Effector memory CD4-positive, alpha-beta T cell (primary cell): ENCODE measurements at places on chromosomes 7 and 10.
A peak's percentile ranks its signal among the peaks of the same experiment; 100 is the strongest.

- DNase-seq = no peak
Observed at GRCh38 chr10:35391153-35391953, 55.0 kb downstream of the CCNY start.

GRCh38 chr10:33132626-33133025 is 174.6 kb upstream of the ITGB1 start:
- no peak for DNase-seq

DNA sequence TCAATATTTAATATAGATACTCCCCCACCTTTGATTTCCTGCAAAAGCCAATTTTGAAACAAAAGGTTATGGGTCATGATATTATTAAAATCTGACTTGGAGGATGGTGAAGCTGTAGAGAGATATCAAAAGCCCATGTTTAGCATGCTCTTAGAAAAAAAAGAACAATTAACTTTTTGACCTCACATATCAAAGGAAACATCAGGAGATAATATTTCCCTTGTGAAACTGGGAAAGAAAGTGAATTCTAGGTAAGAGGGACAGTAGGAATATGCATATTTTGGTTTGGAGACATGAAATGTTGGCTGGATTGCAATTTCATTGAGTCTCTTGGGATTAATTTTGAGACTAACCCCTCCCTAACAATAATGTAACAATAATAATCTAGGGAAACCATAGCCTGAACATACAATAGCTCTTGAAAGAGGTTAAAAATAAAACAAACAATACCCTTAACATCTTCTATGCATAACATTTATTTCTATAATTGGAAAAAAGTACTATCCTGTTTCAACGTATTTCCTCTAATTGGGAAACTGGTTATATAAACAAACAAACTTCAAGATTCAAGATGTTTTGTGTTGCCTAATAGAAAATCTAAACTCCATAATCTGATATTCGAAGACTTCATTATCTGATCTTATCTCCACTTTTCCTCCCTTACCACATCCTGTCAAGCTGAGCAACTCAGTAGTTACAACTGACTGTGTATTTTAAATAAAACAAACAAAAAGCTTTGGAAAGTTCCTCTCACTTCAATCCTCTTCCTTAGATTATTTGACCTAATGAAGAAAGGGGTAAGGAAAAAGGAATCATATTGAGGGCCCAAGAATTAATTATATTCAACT is 14.8 kb downstream of the TMEM26 start:
- no peak for DNase-seq

GRCh38 chr10:129765664-129766550 is 198.2 kb downstream of the EBF3 start:
- DNase-seq = no peak

DNA sequence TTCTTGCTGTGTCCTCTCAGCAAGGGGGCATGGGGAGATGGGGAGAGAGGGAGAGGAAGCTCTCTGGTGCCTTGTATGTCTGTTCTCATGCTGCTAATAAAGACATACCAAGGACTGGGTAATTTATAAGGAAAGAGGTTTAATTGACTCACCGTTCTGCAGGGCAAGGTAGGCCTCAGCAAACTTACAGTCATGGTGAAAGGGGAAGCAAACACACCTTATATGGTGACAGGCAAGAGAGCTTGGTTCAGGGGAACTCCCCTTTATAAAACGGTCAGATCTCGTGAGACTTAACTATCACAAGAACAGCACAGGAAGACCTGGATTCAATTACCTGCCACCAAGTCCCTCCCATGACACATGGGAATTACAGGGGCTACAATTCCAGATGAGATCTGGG is 464.7 kb upstream of the CELF2 start:
- DNase-seq = no peak

- DNase-seq = no peak
Observed at GRCh38 chr7:83388436-83388835, 225.8 kb upstream of the PCLO start.

DNA sequence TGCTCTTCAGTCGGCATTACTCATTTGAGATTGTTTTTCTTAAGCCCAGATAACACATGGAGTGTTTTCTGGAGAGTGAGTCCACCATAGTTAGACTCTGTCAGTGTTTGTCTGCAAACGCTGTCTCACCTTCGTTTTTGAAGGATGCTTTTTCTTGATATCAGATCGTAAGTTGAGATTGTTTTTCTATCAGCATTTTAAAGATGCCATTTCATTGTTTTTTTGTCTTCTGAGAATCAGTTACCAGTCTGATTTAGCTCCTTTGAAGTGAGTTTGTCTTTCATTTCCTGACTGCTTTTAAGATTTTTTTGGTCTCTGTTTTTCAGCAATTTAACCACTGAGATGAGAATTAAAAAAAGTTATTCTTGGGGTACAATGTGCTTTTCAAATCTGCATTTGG is 137.4 kb downstream of the WDR37 start:
- DNase-seq = no peak

DNA sequence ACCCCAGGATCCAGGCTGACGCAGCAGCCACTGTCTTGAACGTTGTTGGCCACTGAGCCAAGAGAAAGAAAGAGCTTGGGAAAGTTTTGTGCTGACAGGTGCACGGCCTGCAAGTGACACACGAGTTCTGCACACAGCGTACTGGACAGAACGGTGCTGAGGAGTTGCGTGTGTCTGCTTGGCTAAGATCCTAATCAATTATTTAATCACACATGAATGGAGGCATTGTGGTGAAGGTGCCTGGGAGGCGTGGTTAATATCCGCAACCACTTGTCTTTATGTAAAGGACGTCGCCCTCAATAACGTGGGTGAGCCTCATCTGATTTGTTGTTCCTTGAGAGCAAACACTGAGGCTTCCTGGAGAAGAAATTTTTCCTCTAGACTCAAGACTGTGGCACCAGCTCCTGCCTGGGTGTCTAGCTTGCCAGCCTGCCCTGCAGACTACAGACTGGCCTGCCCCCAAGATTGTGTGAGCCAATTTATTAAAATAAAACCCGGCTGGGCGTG is 16.6 kb upstream of the GNA12 start:
- DNase-seq = no peak

DNA sequence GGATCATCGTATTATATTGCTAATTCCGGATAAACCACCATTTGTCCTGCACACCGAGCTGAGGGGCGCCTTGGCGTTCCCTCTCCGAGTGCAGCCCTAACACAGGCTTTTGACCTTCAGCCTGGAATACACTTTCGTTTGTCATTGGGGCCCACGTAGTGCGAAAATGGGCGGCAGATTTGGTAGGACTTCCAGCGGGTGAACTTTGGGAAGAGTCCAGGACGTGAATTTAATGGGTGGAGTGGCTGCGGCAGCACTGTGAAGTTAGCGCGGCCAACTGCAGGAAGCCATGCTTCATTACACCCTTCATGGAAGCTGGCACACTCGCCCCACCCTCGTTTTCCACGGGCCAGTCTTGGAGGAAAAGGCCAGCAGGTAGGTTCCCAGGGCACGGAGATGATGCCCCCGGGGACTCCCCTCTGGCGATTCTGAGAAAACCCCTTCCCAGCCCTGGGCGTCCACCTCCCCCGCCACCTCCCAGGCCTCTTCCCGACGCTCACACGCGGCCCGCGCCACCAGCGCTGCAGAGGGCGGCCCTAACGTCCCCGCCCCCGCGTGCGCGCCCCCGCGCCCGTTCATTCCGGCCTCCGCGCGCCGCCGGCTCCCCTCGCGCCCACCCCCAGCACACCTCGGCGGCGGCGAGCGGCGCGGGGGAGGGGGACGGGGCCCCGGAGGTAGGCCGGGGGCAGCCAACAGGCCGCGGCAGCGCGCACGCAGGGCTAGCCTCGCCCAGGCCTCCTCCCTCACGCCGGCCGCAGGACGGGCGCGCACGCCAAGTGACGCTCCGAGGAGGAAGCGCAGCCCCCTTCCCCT is at the start of gene MLLT10:
MLLT10 (plus strand) TSS at position 766 of the 813 bp plus-strand sequence. CDS start 413 bp downstream, outside the sequence.
- peak; percentile 89 for DNase-seq

GRCh38 chr7:74183653-74184450 is 9.7 kb downstream of the EIF4H start:
- no peak for DNase-seq

- no peak for DNase-seq
Observed at GRCh38 chr7:47582764-47583738, 1.1 kb upstream of the TNS3 start.

DNA sequence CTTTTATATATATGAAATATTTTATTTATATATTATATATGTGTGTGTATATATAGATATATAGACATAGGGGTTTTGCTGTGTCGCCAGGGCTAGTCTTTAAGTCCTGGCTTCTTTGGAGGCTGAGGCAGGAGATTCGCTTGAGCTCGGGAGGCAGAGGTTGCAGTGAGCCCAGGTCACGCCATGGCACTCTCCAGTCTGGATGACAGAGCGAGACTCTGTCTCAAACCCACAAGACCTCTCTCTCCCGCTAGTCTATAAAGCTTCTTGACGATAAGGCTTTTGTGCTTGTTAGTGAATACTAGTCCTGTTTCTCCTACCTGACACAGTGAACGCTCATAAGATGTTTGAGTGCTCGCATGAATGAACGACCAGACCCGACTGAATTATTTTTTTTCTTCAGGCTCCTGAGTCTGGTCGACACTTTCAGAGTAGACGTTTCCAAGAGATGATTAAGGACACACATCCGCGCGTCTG is 577 bp upstream of the DDX21 start:
- DNase-seq = no peak

DNA sequence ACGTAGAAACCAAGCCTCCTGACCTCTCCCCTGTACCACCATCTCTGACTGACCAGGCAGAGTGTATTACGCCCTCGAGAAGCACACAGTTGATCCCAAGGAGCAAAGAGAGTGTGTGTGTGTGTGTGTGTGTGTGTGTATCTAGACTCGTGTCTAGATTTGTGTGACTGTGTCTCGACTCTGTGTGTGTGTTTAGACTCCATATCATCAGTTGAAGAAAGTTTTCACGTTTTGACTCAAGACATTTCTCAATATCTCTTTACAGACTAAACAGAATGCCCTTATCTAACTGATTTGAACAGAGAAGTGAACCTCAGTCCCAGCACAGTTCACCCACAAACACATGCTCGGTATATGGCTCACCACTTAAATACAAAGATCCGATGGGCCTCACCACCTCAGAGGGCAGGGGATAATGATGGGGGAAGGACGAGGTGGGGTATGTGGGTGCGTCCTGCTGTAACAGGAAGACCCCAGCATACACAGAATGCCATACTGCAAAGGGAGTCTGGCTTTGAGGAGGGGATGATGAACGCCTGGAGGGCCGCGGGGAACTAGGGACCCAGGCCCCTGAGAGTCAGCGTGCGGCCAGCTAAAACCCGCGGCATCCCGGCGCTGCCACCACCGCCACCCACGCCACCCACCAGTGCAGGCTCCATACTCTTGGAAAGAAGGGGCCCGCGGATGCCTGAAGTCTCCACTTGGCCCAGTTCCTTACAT is 780 bp downstream of the ALDH18A1 start:
- no peak for DNase-seq

GRCh38 chr7:30246392-30246791 is 38.0 kb upstream of the ZNRF2 start:
- DNase-seq = no peak

DNA sequence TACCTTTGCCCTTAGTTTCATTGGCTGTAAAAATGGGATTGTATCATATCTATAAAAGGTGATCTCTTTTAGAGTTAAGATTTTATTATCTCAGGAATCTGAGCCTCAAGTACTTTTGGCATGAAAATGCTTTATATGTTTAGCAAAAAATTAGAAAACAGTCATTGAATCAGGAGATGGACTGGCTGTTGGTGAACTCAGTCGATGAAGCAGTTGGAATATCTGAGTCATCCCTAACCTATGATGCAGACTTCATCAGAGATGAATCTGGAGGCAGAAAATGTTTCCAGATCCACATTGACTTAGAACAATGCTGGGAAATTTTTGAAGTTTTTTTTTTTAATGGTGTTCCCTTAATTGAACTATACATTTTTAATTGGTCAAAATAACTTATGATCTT is 228.5 kb downstream of the SLC25A13 start:
- DNase-seq = no peak

DNA sequence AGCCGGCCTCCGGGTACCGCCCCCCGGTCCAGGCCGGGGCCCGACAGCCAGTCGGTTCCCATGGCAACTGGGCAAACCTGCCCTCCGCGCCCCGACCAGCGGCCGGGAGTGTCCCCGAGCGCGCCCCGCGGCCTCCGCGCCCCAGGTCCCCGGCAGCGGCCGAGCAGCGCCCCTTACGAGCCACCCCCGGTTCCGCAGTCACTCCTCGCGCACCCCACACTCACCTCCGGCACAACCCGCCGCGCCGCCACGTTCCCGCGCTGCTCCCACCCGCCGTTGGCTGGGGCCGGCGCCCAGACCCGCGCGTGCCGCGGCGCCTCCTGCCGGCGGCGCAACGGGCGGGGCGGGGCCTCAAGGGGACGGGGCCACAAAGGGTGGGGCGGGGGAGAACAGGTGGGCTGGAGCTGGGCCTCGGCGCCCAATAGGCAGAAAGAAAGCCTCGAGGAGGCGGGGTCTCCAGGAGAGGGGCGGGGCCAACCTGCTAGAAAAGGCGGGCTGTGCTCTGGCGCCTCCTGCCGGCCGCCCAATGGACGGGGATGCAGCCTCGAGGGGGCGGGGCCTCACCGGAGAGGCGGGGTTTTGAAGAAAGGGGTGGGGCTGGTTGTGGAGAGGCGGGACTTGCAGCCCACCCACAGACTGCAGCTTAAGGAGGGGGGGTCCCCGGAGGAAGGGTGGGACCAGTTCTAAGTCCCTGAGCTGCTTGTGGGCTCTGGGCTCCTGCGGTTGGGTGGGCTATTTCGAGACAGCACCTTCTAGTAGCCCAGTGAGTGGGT is at the start of gene RADIL:
RADIL (minus strand) TSS at position 345 of the 773 bp plus-strand sequence. CDS start 5,577 bp downstream, outside the sequence.
- peak; percentile 80 for DNase-seq

GRCh38 chr7:30344513-30344912 is 60.1 kb downstream of the ZNRF2 start:
- DNase-seq = no peak

DNA sequence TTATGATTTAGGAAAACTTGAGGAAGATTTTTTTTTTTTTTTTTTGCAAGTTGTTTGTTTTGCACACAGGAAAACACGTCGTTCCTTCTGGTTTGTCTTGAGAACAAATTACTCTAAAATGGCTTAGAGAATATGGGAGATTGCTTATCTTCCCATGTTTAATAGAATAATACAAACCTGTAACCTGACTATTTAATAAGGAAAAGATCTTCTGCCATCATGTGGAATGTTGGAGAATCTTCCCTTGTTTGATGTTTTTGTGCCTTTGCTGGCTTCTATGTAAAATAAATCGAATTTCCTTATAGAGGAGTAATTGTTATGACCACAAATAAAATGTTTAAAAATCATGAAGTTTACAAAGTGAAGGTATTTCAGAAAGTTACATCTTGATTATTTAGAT is 818.8 kb downstream of the GATA3 start:
- DNase-seq = no peak

GRCh38 chr10:112246-112645 is 23.0 kb upstream of the ZMYND11 start:
- no peak for DNase-seq

DNA sequence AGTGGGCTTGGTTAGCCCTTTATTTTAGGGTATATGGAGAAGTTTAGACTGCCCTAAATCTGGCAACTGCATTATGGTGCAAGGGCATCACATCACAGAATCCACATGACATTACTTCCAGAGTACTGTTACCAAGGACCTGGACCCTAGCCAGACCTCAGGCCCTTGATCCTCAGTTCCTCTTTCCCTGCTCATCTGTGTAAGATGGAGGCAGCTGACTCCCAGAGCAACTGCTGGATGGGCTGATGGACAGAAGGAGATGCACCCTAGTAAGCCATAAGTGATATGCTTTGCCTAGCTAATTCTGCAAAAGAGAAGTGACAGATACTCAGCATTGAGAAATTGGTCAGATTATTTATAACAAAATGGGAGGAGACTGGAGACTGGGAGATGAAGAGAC is 131.7 kb downstream of the DYNC1I1 start:
- no peak for DNase-seq
